RWPE1 (cell line): ENCODE measurements at places on chromosomes 12 and 14.

DNA sequence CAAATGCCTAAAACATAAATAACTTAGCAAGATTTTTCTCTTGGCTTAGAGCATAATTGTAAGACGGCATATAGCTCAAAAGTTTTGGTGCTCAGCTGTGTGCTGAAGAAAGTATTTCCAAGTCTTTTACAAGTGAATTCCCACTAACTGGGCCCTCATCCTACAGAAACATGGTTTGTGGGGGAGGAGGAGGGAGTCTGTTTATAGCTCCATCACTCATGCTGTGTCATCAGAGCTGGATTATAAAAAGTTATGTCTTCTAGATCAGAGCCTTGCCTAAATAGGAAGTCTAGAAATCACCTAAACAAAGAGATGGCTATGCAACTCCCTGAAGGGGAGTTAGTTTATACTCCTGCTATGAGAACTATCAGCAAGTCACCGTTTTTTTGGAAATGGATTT is 65.9 kb upstream of the OTOGL start:
- peak; percentile 27 for DNase-seq

DNA sequence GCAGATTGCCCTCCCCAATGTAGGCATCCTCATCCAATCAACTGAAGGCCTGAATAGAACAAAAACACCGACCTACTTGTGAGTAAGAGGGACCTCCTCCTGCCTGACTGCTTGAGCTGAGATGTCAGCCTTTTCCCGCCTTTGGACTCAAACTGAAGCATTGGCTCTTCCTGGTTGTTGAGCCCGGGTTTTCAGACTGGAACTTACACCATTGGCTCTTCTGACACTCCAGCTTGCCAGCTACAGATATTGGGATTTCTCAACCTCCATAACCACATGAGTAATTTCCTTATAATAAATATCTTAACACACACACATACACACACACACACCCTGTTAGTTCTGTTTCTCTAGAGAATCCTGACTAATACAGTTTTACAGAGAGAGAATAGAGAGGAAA is 173.4 kb upstream of the NTF3 start:
- no peak for DNase-seq

DNA sequence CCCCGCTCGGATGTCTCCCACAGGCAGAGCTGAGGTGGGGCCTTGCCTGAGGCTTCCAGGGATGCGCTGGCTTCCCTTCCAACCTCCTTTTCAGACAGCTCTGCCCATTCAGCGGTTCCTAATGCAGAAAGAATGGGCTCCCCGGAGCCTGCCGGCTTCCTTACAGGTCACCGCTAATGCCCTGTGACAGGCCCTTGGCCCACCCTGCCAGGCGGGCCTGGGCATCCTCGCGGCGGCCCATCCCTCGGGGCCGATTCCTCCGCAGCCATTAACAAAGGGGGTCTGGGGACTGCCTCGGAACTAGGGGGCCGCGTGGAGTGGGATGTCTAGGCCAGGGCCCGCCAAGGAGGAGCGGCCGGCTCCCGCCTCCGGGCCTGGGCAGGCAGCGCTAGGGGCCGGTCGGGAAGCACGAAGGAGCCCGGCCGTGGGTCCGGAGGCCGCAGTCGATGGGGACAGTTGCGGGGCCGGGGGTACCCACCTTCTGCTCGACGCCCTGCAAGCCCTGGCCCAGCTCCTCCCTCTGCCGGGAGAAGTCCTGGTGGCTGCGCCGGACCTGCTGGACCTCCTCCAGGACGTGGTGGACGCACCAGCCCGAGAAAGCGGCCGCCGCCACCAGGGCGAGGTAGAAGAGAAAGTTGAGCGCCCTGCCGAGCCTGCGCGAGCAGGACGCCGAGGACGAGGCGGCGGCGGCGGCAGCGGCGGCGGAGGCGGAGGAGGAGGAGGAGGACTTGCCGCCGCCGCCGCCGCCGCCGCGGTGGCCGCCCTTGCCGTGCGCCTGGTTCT is 738 bp downstream of the CKAP4 start:
- peak; percentile 56 for DNase-seq

DNA sequence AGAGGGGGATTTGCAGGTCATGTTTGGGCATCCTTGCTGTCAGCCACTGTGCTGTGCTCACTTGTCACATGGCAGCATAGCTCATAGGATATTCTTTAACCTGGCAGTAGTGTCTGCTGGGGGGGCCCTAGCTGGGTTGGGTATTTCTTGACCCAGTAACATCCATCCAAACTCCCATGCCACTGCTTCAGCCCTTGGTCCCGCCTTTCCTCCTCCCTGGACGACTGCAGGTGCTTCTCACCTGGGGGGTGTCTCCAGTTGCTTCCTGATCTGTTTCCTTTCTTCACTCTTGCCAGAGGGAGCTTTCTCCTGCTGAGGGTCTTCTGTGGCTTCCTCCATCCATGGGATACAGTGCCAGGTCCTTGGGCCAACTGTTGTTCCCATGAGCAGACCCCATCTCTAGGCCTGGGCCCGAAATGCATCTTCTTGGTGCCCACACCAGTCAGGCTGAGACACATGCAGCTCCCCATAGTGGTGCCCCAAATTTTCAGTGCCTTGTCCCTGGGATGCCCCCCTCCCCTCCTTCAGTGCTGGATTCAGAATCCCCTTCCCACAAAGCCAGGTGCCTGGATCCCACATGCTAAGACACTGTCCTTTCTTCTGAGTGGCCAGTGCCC is 20.5 kb downstream of the C14orf132 start:
- no peak for DNase-seq

DNA sequence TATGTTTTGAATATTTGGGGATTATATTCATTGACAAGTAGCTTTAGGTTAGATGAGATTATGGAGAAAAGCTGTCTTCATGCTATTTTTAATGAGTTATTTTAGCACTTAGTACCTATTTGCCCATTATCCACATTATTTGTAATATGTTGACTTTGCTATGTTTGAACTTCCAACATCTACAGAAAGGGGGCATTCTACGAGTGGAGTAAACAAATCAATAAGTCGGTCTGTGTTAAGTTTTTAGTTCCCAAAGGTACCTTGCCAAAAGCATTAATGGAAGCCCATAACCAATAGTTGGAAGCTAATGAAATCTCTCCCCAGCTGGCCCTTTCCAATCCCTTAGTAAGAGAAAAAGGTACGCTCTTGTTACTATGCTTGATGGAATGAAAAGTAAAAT is 250.0 kb upstream of the E2F7 start:
- no peak for DNase-seq

DNA sequence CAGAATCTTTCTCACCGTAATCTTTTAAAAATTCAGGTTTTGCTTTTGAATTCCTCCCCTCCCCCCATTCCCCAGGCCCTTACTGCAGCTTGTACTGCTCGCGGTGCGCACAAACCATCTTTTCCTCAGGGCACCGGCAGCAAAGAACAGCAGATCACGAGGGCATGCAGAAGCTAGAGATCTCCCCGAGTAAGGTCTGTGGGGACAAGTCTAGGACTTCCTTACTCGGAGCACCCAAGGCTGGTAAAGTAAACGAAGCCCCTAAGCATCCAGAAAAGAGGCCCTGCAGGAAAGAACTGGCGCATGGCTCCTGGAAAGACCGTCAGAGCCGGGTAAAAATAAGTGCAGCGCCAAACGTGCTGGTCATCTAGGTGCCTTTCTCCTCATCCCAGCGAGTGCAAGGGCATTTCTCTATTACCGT is 727 bp downstream of the LDHB start:
- DNase-seq, result peak; percentile 22

GRCh38 chr12:42786400-42787148 is 197.0 kb upstream of the PRICKLE1 start:
- DNase-seq, result no peak
